ENCODE measurements at places on chromosomes 3 and 15.

DNA sequence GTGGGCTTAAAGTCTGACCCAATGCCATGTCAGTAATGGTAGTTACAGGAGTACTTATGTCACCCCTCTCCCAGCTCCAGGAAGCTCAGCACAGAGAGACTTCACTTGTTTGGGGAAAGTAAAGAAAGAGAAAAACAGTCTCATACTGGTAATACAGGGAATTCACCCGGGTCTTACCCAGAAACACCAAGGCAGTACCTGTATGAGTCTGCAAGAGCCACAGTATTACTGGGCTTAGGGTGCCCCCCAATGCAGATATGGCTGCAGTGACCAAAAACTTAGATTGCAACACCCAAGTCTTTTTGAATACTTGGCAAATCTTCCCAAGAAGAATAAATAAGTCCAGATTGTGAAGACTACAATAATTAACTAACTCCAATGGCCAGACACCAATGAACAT lies 622.1 kb downstream of the IGSF11 start:
- DNase-seq: no peak

- DNase-seq: no peak
These were observed 19.7 kb downstream of the SLC6A20 start for GRCh38 chr3:45776611-45777010.

DNA sequence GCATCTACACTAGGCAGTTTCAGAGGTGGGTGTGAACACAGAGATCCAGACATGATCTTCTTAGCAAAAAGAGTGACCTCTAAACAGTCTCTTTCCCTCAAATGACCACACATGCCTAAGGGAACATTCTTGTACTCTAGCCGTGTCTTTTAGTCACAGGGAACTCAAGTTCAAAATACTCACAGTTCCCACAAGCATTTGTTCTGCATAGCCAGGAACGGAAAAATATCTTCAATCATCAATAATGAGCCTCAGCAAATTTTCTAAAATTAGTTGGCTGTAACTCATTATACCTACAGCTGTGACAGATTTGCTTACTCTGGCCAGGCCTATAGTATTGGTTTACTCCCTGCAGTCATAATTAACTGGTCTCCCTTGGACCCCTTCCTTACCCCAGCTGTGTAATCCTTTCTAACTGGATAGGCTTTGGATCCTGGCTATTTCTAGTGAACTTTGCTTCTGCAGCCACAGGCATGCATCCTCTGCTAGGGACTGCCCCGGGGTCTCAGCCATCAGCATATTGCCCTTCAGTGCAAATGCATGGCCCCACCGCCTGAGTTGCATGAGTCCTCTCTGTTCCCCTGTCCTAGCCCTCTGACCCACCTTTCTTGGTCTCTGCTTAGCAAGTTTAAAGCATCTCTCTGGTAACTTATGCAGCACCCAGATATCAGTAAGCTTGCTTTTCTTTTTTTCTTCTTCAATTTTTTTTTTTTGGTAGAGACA lies 56.0 kb upstream of the HACD2 start:
- no peak for DNase-seq

- no peak for DNase-seq
These were observed 30.1 kb upstream of the TBC1D5 start for GRCh38 chr3:17772556-17772955.

- DNase-seq: no peak
These were observed 42.0 kb downstream of the UMPS start for GRCh38 chr3:124772081-124772831.

- DNase-seq: no peak
These were observed 20.5 kb downstream of the TRH start for GRCh38 chr3:129994883-129995559.

GRCh38 chr3:179882292-179882691 lies 154.4 kb downstream of the PEX5L start:
- DNase-seq: no peak

GRCh38 chr3:141828890-141829289 lies 47.6 kb upstream of the ATP1B3 start:
- DNase-seq: no peak

DNA sequence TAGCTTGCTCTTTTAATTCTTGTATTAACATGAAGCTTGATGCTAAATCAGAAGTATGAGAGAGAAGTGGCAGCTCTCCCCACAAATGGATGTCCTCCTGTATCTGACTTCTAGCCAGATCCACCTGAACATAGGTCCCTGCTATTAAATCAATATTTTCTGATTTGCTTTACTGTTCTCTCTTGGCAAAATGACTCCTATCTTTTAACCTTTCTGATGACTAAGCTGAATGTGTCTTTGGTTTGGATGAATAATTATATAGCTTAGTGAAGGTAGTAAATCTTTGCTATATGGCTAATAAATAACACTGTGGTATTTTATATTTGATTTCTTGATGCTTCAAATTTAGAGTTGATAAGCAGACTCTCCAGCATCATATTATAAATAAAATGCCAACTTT lies 28.3 kb upstream of the ARL14 start:
- no peak for DNase-seq

DNA sequence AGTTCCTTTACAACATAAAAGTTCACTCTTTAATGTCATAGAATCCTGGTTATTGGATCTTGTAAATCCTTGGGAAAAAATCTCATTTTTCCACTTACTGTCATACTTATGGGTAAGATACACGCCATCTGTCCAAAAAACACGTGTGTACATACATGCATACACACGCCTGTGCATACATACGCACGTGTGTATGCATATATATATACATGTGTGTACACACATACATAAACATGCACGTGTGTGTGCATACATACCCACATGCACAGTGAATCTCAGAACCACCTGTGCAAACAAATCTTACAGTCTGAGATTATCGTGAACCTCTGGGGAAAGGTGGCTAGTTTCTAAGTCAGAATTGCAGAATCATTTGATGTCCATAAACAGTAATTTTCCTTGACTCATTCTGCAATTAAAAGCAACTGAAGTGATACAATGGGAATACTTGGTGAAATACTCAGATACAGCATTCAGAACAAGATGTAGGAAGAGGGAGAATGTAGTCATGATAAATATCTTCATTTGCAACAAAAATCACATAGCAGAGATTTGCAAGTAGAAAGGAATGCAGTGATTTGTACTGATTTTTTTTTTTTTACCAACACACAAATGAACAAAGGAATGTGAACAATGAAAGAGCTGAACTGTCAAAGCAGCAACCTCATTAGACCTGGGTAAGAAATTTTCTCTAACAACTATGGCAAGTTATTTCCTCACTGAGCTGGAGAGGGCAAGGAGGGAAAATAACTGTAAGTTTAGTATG lies 160.6 kb upstream of the POU1F1 start:
- DNase-seq: no peak

- DNase-seq: no peak
These were observed 764.4 kb upstream of the NECTIN3 start for GRCh38 chr3:110307065-110307809.

GRCh38 chr3:174332391-174332790 lies 526.7 kb upstream of the NAALADL2 start:
- no peak for DNase-seq

- DNase-seq: no peak
These were observed 99.4 kb downstream of the ADAMTS9 start for GRCh38 chr3:64588380-64588779.
